HCT116 (cell line): ENCODE measurements at places on chromosomes 2 and 18.

- DNase-seq: no peak
These were observed 21.6 kb upstream of the SLC9A2 start for GRCh38 chr2:102597788-102598187.

- no peak for DNase-seq
These were observed 740 bp downstream of the CHMP3 start for GRCh38 chr2:86562485-86562921.

DNA sequence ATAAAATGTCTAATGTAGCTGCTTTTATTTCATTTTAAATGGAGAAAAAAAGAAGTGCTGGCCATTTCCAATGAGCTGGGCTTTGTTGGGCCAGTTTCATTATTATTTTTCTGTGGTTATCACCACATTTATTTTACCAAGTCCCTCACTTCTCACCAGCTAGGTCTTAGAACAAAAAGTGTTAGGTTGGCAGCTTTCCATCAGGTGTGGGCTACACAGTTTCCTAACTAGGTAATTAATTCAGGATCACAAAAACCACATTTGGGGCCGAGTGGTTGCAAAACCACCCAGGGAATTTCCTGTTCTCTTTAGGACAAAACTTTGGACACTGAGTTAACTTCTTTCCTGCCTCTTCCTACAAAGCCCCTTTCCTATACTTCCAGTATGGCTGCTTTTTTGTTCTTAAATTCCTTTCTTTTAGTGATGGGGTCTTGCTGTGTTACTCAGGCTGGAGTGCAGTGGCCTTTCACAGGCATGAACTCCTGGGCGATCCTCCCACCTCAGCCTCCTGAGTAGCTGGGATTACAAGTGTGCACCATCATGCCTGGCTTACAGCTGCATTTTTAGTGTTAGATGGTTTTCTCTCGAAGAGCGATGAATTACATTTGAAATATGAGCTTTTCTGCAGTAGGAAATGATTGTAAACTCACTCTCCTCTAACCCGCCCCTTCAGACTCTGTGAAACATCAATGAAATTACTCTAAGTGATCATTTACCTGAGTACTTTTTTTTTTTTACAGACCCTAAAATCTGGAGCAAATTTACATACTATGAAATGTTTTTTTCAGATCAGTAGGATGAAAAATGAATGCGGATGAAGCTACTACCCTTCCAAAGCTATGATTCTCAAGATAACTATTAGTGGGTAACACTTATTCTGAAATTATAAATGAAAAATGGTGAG, 2.6 kb upstream of the ZFP36L2 start:
- no peak for DNase-seq

DNA sequence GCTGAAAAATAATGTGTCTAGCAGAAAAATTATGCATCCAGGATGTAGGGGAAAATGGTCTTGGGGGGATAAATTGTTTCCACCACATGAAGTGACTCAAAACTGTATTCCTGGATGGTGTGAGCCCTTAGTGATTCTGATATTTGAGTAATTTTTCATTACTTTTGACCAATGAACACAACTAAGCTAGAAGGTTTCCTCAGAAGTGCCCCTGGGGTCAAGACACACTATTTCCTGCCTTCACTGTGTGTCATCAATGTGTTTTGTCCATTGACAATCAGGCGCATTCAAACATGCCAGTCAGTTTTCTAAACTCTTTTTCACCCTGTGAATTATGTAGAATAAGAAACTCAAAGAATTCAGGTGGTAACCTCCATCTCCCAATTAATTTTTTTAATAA, 130.5 kb upstream of the REG3G start:
- DNase-seq: no peak

GRCh38 chr2:120786038-120786960, 50.6 kb downstream of the GLI2 start:
- DNase-seq: no peak

GRCh38 chr2:240579771-240580614, 6.5 kb upstream of the CAPN10 start:
- DNase-seq: peak; percentile 77
